ENCODE measurements at places on chromosomes 13 and 19.
A peak's percentile ranks its signal among the peaks of the same experiment; 100 is the strongest.

DNA sequence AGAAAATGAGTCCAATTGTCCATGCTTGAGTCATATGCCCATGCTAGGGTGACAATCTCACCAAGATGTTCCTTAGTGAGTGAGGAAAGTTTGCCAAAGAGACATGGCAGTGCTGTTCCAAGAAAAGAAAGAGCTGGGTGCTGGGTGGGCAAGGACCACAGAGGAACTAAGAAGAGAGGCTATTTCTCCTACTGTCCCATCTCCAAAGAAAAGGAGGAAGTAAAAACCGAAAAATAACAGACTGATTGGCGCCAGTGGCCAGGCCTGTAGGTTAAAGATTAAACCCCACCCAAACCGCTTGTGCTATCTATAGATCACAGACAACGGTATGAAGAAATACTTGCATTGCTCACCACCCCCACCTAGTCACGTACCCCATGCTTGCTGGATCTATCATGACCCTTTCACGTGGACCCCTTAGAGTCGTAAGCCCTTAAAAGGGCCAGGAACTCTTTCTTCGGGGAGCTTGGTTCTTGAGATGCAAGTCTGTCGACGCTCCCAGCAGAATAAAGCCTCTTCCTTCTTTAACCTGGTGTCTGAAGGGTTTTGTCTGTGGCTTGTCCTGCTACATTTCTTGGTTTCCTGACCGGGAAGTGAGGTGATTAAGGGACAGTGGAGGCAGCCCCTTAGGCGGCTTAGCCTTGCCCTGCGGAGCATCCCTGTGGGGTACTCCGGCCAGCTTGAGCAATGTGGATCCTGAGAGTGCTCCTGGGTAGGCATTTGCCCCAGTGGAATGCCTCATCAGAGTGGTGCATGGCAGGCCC, 606.5 kb downstream of the UQCRFS1 start:
- no peak for DNase-seq

- DNase-seq = no peak
Observed at GRCh38 chr19:55408533-55408872, 915 bp upstream of the UBE2S start.

GRCh38 chr19:10760273-10760944, 42.5 kb downstream of the DNM2 start:
- no peak for DNase-seq

DNA sequence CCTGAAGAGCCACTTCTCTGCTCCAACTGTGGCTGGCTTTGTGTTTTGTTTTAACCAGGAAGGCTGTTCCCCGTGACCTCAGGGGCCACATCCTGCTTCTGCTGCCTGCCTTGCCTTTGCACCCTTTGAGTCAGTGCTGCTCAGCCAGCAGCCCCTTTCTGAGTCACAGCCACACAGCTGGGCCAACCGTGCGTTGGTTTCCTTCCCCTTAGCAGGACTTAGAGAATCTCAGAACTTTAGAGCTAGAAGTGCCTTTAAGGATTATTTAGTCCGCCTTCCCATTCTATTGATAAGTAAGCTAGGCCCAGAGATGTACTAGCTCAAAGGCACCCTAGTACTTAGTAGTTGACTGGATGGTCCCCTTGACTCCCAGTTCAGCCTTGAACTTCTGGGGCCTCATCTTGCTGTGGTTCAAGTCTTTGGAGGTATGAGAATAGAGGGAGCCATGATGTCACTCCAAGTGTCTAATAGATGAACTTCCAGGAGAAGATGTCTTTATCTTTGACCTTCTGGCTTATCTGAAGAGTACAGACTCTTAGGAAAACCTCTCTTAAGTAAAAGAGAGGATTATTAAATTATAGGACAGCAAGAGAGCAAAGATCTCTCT, 8.0 kb downstream of the RGCC start:
- DNase-seq = no peak

DNA sequence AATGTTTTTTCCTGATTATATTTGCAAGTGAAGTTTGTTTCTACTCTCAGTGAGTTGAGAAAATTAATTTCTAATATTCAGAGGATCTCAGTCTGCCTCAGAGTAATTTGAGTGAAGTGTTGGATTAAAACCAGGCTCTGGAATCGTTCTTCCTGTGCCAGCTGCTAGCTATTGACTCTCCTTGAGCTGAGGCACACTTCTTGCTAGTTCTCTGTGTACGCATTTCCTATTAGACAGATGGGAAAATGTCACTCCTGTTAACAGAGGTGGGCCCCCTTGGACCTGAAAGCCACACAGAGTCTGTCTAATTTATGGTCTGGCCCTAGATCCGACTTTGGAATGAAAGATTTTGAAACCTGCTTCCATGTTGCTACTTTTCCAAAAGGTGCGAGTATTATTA, 107.6 kb upstream of the RNF113B start:
- DNase-seq = no peak

- DNase-seq = peak; percentile 54
Observed at GRCh38 chr13:41458187-41458760, 924 bp downstream of the RGCC start.

DNA sequence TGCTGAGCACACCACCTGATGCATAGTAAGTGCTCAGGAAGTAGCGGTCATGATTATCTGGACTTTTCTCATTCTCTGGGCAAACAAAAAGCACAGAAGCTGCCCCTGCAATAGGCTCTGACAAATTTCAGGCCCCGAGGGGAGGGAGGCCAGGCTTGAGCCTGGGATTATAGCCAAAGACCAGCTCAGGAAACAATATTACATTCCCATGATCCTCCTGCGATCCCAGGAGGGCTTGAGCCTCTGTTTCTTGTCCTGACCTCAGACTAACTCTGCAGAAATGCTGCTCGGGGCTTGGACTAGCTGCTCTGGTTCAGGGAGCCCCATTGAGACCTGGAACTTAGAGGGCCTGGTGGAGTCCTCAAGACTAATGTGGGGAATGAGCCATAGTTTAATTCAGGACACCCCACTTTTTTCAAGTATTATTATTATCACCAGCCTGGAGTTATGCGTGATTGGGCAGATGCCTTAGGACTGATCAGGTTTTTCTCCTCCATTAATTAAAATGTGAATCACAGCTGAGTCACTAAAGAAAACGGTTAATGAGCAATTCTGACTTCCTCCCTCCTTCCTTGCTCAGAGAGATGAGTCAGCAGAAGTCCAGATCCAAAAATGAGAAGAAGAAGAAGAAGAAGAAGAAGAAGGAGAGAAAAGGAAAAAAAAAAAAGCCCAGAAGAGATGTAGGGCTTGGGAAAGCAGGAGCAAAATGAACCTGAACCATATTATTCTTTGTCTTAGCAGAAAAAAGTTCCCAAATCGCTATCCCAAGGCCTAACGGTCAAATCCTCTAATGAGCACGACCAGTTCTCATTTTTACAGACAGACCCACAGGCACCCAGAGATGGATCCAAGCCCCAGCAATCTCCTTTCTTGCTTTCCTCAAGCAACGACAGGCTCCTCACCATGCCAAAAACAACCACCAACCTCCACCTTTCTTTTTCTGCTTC, 107.2 kb downstream of the CACNA1A start:
- DNase-seq = no peak
